T-helper 9 cell (primary cell): ENCODE measurements at places on chromosomes 12 and 14.

DNA sequence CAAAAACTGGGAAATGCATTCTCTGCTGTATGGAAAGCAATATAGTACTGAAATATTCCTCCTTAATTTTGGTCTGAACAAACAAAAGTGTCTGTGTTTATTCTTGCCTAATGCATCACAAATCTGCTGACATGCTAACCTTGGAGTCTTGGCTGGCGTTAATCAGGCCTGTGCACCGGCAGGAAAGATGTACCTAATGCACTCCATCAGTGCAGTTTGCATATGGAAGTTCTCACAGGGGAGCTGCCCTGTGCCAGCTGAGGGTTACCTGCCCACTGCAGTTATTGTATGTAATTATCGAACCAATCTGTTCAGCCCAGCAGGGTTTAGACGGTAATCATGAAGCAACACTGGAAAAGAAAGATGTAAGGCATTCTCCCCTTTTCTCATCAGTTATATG, 76.9 kb downstream of the VRK1 start:
- no peak for DNase-seq

DNA sequence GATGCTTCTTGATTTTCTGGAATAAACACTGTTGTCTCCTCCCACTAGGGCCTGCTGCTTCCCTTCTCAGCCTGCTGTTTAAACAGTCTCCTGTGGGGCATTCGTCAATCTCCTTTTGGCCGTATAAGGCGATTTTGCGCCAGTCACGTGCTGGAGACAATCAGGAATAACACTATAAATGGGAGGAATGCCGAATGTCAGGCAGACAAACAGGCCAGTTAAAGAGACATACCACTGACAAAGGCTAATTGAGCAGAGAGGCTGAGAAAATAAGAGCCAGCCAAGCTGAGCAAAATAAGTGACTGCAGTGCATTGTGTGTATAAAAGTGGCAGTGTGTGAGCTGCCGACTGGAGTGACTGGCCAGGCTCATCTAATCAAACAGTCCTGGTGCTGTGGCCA, 23.3 kb downstream of the DMAC2L start:
- no peak for DNase-seq

DNA sequence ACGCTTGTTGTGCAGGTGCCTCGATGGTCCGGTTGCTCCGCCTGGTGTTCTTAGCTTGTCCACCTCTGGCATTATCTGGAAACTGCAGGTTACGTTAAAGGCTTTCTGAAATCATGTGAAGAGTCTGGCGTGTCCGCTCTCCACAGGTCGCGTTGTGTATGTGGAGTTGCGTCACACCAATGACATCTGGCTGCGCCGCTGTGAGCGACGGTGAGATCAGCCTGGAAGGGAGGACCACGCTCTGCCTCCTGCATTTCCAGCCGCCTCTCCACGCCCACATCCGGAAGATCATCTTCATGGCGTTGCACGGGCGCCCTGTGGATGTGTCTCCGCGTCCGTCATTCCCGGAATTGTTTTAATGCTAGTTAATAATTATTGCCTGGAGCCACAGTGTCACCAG, 50.6 kb upstream of the GALNT9 start:
- DNase-seq: no peak

GRCh38 chr12:31803306-31804184, 74.7 kb upstream of the AMN1 start:
- no peak for DNase-seq

GRCh38 chr12:48999371-49000131, at the start of gene DDN:
TSS of gene DDN (minus strand) at chr12:48999375. CDS start at chr12:48999287, 88 bp downstream.
- DNase-seq: peak; percentile 44

GRCh38 chr14:31939934-31940333, 137.2 kb upstream of the ARHGAP5 start:
- DNase-seq: no peak

DNA sequence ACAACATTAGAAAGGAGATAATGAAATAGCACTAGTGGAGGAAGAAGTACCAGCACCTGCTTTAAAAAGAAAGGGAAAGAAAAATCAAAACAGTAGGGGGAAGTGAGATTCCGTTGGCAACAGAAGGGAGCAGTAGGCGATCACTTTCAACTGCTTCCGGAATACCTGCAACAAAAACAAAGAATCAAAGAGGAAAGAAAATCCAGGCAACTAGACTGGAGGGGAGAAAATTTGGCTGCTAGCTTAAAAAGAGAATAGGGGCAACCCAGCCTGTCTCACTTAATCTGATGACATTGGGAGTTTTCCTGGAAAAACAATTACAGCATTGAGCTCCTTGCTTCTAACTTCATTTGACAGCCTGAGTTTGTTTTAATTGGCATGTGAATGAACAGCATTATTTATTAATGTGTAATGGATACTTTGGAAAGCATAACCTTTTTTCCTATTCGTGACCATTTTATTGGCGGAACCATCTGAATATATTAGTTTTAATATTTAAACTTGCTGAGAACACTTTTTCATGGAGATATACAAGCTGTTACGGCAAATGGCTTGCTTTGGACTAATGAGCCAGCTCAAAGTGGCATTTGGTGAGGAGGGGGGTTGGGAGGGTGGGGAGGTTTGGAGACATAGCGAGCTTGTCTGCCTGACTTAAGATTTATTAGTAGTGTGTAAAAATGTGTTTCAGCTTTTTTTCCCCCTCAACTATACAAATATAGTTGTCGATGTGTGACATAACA, 2.5 kb upstream of the DACT1 start:
- no peak for DNase-seq
